ENCODE measurements at places on chromosomes 11 and 22.

DNA sequence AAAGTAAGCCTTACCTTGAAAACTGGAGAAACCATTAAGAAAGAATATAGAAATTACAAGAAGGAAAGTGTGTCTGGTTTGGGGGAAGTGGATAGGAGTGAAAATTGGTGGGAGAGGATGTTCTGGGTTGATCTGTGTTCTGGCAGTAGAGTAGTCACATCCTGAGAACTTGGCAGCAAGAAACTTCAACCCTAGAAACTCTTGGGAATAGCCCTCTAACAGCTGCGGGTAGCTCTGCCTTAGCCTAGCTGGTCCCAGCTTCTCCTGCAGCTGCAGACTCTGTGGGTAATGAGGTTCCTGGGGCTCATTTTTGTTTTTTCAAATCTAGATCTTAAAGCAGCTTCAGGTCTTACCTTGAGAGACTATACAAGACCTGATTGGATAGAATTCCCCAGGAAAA, 24.2 kb upstream of the OR6X1 start:
- no peak for DNase-seq

GRCh38 chr11:43874738-43875137, 5.9 kb upstream of the ALKBH3 start:
- DNase-seq = no peak

DNA sequence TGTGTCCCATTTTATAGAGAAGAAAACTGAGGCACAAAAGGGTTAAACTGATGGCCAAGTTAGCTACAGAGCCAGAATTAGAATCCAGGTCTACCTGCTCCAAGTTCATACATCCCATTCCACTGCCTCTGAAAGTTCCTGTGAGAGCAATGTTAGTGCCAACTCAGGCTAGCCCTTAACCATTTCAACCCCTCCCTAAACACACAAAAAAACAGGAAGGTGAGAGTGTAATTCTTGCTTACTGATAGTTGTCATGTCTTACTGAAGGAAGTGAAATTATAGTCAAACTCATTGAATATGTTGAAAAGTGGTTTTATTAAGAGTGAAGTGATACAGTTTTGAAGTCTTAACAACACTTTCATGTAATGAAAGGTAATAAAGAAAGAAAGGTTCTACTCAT, 2.9 kb upstream of the E2F8 start:
- no peak for DNase-seq

DNA sequence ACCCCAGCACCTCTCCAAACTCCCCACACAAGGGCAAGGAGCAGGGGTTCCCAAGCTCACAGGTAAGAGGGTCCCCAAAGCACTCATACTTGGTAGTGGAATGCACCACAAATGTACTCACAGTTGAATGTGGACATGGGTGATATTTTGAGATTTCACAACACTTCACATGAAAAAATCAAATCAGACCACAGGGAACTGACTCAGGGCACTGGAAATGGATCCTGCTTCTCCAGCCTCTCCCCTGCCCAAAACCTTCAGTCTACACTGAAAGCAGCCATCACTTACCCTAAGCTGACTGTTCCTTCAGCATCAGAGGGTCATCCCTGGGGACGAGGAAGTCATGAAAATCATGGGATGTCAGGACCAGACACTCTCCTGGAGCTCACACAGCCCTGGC, 40.2 kb downstream of the SCGB1A1 start:
- no peak for DNase-seq

- DNase-seq = no peak
Measured at GRCh38 chr22:42928969-42929837, 72.1 kb upstream of the ARFGAP3 start.

DNA sequence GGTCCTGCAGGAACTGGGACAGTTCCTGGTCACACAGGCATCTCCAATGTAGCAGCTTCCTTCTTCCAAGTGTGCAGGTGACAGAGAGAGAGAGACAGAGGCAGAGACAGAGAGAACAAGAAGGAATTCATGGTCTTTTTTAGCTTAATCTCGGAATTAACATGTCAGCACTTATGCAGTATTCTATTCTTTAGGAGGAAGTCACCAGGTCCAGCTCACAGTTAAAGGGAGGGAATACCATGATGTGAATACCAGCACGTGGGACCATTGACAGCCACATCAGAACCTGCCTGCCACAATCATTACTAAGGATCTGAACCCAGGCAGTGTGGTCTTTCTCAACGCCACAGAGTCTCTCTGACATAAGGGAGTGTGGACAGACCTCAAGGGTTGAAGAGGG, 341.6 kb downstream of the MN1 start:
- no peak for DNase-seq

DNA sequence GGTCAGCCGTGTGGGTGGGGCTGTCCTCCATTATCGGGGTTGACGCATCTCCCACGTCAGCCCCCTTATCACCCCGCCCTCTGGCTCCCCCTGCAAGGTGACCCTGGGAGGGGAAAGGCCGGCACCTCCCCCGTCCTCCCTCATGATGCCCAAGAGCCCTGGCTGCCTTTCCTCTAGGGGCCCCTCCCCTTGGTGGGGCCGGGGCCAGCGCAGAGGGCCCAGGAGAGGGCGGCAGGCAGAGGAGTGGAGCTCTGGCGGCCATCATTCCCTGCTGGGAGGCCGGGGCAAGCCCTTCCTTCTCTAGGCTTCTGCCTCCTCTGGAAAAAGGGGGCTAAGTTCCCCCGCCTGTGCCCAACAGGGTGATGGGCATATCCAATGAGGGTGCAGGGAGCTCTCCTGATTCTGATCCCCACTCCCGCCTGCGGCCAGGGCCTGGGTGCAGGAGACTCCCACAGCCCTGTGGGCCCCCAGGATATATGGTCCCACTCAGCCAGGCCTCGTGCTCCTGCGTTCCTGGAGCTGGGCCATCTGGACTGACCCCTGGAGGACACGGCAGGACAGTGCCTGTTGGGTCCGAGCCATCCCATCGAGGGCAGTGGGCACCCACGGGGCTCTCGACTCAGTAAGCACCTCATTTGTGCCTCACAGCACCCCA, 12.3 kb downstream of the MYRF start:
- DNase-seq = no peak

- DNase-seq = no peak
Measured at GRCh38 chr11:47714554-47715081, 551 bp downstream of the AGBL2 start.

DNA sequence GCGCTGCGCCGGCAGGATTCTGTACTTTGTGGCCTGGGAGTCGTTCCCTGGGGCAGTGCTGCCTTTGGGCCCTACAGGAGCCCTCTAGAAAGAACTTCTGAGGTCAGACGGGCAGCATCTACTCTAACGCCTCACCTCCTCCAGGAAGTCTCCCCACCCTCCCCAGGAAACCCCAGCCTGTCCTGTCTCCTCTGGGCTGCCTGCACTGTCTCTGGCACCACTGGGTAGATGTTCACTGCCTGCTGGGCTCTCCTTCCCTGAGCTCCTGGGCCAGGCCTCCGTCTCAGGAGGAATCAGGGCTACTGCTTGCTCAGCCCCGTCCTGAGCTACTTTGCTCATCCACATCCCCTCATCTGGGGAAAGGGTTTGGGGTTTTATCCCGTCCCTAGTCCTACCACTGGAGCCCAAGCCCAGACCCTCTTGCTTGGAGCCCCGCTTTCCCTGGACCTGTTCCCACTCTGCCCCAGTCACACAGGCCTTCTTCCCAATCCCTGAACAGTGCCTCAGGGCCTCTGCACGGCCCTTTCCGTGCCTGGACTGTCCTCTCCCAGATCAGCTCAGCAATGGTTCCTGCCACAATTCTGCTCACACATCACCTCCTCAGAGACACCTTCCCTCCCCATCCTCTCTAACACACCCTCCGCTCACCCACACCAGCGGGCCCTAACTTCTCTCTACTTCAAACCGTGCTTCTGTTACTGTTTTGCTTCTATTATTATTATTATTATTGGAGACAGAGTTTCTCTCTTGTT, 11.3 kb upstream of the TREH start:
- DNase-seq = no peak

GRCh38 chr11:76700177-76701100, 29.9 kb upstream of the LRRC32 start:
- no peak for DNase-seq

DNA sequence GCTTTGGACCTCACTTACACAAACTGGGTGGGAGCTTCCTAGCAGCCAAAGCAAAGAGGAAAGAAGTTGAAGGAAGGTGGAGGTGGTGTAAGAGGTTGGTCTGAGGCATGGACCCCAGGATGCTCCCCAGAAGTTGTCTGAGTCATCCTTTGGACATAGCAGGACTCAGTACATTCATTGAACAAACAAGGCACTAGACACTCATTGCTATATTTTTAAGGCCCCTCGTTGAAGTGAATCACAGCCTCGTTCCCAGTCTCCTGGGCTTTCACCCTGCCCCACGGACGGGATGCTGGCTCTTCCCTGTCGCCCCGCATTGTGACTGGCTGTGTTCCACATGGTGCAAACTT, 95.9 kb upstream of the FGF3 start:
- no peak for DNase-seq

DNA sequence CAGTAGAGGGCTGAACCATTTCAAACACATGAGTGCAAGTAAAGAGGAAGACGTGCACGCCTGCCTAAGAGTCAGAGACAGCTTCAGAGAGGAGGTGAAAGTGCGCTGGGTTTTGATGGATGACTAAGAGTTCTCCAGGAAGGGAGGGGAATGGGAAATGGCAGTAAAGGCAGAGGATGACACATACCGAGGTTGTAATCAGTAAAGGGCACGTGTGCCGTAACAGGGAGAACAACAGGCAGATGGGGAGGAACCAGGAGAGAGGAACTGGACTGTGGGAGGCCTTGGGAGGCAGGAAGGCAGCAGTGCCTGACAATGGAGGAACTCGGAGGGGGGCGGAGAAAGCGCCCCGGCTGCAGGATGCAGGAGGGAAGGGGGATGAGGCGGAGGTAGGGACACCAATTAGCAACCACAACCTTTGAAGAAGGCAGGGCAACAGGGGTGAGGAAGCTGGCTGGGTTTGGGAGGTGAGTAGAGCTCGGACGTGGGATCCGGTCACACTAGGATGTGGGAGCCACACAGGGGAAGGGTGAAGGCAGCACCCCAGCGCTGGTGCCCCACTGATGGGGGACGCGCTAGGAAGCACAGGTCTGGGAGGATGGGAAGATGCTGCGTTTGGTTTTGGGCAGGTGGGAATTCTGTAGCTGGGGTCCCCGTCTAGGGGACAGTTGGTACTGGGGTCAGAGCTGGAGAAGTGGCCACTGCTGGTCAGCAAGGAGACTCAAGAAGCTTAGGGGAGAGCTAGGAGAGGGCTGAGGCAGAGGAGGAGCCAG, 67.4 kb downstream of the SCUBE1 start:
- DNase-seq = no peak

- no peak for DNase-seq
Measured at GRCh38 chr11:132122735-132123134, 752.3 kb downstream of the NTM start.

DNA sequence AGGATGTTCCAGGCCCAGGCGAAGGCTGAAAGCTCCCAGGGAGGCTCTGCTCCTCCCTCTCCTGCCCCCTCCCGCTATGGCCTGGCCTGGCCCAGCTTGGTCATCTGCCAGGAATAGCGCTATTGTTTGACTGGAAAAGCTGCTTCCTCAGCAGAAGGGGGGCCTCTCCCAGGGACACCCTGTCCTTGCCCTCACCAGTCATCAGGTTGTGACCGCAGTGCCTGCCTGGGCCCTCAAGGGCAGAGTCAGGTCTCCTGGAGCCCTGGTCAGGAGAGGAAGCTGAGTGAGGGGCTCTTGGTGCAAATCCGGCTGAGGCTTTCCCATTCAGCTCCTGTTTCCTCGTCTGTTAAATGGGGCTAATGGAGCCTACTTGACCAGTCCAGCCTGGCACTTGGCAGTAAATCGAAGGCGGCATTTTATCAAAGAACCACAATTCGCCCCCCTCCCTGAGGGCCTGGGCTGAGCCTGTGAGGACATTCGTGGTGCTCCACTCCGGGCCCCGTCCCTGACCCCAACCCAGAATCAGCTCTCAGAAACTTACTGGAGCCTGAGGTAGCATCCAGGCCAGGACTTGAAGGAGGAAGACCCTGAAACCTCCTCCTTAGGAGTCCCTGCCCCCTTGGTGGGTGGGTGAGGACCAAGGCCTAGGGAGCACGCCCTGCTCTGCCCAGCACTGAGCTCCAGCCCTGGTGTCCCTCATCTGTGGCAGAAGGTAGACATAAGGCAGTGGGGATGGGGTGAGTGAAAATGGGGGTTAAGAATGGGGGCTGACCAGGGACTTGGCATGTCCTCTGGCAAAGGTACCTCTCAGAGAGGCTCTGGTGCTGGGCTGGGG, 2.0 kb upstream of the CASTOR1 start:
- DNase-seq = no peak

- DNase-seq = no peak
Measured at GRCh38 chr11:1160231-1161101, 2.7 kb downstream of the MUC5AC start.

GRCh38 chr22:37427135-37427710, at the start of gene ELFN2:
TSS of gene ELFN2 (minus strand) at chr22:37427479. CDS start at chr22:37375534, 51,945 bp downstream.
- no peak for DNase-seq

- DNase-seq = no peak
Measured at GRCh38 chr11:25727944-25728343, 604.0 kb upstream of the ANO3 start.

- no peak for DNase-seq
Measured at GRCh38 chr11:111735262-111736116, 30.7 kb downstream of the PPP2R1B start.

DNA sequence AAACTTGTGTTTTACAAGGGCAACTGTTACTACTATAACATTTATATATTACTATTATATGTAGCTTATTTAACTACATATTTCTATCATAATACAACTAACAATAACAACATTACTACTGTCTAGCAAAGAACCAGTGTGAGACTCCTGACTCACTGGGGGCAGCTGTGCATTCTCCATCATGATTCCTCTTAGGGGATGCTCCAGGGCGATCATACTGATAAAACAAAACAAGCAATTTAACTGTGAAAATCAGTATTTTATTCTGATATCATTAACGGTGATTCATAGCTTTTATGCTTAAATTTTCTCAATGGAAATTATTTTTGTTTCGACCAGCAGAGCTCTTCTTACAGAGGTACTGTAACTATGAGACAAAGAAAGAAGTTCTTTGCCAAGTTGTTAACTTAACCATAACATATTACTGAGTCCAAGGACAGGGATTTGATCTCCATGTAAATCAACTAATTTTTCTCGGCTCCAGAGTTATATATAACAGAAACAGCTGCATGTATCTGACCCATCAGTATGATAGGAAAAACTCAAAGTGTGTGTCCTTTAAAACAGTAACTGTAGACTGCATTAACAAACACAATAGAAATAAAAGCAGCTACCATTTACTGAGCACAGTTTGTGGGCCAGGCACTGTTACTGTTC, 24.8 kb upstream of the FNBP4 start:
- no peak for DNase-seq

GRCh38 chr22:31199187-31199586, 12.9 kb upstream of the LIMK2 start:
- DNase-seq = no peak

DNA sequence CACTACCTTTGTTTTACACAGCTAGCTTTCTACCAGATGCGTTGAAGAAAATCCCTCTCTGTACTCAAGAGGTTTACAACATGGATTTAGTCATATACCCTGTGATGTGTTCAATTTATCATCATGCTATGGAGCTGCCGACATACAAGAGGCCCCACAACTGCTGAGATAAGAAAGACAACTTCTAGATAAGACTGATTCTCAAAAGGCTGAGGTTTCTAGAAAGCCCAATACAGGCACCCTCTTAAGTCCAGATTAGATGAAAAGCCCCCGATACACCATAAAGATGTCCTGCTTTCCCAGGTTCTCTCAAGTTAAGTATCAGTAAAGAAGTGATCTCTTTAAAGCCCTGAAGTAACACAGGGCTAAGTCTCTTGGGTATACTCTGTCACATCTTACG, 14.3 kb downstream of the MTCH2 start:
- no peak for DNase-seq
